ENCODE measurements at places on chromosomes 3 and 15.

- no peak for DNase-seq
These were observed 70.2 kb downstream of the FAM43A start for GRCh38 chr3:194755671-194756459.

- no peak for DNase-seq
These were observed 30.0 kb upstream of the TRAK1 start for GRCh38 chr3:42061025-42061712.

GRCh38 chr3:142053244-142053643 is 96.1 kb downstream of the TFDP2 start:
- DNase-seq, result no peak

GRCh38 chr15:89070197-89071124 is 17.8 kb upstream of the ABHD2 start:
- DNase-seq, result no peak

DNA sequence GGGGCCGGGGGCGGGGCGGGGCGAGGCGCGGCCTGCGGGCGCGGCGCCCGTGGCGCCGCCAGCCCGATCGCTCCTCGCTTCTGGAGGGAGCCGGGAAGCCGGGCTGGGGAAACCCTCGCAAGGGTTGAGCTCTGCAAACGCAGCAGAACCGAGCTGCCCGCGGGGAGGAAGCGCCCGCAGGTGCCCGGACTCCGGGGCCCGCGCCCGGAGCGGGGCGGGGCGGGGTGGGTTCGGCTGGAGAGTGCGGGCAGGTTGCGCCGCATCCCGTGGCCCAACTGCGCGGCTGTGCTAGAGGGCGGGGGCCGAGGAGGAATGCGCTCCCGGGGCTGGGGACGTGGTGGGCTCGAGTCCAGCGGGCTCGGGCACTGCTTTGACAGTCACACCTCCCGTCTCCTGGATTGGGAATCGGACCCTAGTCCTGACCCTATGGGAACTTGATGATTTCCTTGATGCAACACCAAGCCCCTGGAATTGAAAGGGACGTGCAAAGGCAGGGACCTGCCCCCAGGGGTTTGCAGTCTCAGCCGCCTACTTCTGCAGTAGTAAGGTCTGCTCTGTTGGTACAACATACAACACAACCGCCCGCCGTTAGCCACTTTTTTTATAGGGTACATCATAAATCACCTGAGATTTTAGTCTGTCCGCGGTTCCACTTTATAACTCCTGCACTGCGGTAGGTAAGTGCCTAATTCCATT is 34.3 kb downstream of the ZBTB38 start:
- peak; percentile 51 for DNase-seq

GRCh38 chr3:73766599-73767381 is 142.0 kb upstream of the PDZRN3 start:
- peak; percentile 45 for DNase-seq

DNA sequence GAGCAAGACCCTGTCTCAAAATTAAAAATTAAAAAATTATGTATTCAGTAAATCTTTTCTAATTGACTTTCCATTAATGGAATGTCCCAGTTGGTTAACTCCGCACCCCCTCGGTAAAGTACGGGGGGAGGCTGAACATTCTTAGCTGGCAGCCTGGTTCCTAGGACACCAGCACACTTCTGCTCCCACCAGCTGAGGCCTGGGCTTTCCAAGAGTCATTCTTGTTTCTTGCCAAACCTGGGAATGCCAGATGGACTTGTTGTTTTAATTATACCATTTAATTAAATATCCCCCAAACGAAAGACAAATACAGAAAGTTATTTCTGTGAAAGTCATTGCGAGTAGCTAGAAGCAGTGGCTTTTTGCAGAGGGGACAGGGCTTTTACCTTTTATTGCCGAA is 179.4 kb downstream of the VGLL4 start:
- DNase-seq, result peak; percentile 91

- DNase-seq, result no peak
These were observed 35.1 kb downstream of the CYFIP1 start for GRCh38 chr15:22945071-22945470.

- no peak for DNase-seq
These were observed 21.9 kb upstream of the KPNA1 start for GRCh38 chr3:122536632-122537001.

DNA sequence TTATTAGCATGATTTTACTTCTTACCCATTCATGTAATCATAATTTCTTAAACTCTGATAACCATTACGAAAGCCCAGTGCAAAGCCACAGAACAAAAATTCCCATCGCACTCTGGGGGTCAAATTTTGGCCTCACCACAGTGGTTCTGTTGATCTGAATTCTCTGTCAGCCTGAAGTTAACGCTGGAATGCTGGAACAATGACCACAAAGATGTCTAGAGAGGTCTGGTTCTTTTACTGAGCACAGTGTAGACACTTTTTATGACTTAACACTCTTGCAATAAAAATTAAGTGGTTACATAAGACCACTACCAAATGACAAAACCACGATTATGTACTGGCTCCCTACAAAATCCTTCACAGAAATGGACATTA is 94.7 kb downstream of the PDZRN3 start:
- no peak for DNase-seq

GRCh38 chr15:73927003-73927475 is 777 bp downstream of the LOXL1 start:
- peak; percentile 50 for DNase-seq

- no peak for DNase-seq
These were observed 5.1 kb downstream of the NLGN1 start for GRCh38 chr3:173402656-173403055.

GRCh38 chr3:175111036-175111435 is 251.9 kb downstream of the NAALADL2 start:
- DNase-seq, result no peak

DNA sequence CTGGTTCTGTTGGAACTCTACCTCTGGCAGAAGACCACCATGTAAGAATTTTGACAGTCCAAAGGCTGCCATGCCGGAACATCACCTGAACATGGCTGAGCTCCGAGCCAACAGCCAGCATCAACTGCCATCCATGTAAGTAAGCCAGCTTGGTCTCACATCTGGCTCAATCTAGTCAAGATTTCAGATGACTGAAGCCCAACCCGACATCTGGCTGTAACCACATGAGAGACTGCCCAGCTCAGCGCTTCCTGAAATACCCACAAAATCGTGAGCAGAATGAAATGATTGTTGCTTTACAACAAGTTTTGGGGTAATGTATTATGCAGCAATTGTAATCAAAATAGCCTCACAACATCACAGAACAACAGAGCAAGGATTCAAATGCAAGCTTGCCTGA is 32.9 kb downstream of the GHSR start:
- DNase-seq, result no peak

GRCh38 chr15:45428491-45428890 is 50.1 kb upstream of the GATM start:
- DNase-seq, result no peak
